Keratinocyte (primary cell): ENCODE measurements at places on chromosomes 3 and 15. TPM values are rescaled to one million over a fixed set of nuclear protein-coding genes. Genes with fewer than 3 reads are reported as not detected.

Gene IL17RB
- 0.08 TPM in 1 of 3 replicates, not detected in the others for polyA plus RNA-seq

Gene C3orf20
- 0.02 to 0.06 TPM in 2 of 3 replicates, not detected in the other for polyA plus RNA-seq

Gene CCDC39
- polyA plus RNA-seq = not detected in 3 replicates

Gene MYZAP
- polyA plus RNA-seq = 1.1 to 1.8 TPM (median 1.3 TPM) in 3 replicates

Gene CNTN6
- polyA plus RNA-seq = not detected in 3 replicates

Gene SLC28A2
- not detected in 3 replicates for polyA plus RNA-seq

Gene ARID3B
- 3.6 to 3.7 TPM (median 3.6 TPM) in 3 replicates for polyA plus RNA-seq

DNA sequence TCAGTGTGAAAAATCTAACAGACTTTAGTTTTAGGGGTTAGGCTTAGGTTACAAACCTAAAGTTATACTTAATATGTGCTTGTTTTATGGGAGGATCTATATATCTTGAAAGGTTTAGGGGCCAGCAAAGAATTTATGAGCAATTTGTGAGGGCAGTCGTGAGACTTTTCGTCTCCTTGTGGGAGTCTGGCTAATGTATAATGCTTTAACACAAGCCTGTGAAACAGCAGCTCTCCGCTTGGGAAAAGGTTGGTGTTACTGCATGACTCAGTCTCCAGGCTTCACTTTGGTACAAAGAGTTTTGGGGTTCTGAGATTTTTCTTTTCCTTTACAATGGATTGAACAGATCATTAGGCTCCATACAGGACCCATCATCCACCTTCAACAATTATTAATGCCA is 79.0 kb upstream of the MFGE8 start:
- no peak for DNase-seq

- DNase-seq = no peak
Measured at GRCh38 chr15:61892140-61892539, 168.1 kb downstream of the VPS13C start.

- DNase-seq = no peak
Measured at GRCh38 chr3:61248496-61248895, 2.8 kb downstream of the FHIT start.

- DNase-seq = no peak
Measured at GRCh38 chr3:100155128-100155527, 40.8 kb upstream of the FILIP1L start.

- DNase-seq = peak; percentile 17
Measured at GRCh38 chr15:85504749-85505676, 124.6 kb downstream of the AKAP13 start.

DNA sequence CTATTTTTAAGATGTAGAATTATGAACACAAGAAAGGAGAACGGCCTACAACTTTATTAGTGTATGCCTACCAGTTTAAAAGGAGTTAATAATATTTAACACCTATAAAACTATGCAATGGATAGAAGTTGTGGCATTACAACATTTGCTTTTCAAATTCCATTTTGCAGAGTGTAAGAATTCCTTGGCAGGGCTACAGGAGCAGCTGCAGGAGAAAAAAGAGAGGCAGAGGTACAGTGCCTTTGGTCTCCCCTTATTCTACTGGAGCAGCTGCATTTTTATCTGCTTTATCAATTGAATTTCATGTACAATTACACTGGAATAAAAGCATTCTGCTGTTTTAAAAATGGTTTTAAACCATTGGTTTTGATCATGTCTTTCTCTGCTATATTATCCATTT is 145.7 kb upstream of the KCNH8 start:
- no peak for DNase-seq

DNA sequence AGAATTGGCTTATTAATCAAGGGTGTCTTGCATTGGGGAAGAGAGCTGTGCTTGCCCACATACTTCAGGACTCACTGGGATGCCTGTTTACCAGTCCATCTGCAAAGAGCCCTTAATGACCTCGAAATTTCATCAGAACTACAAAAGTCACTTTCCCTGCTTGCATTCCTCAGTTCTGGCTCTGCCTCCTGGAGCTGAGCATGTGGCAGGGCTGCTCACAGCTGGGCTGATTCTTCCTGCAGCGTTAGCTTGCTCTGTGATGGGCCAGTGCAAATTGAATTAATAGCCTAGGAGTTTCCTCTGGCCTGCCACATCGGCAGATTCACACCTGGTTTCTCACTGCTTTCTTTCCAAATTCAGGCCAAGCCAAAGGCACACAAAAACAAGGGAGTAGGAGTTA is 108.9 kb downstream of the DUT start:
- DNase-seq = no peak

DNA sequence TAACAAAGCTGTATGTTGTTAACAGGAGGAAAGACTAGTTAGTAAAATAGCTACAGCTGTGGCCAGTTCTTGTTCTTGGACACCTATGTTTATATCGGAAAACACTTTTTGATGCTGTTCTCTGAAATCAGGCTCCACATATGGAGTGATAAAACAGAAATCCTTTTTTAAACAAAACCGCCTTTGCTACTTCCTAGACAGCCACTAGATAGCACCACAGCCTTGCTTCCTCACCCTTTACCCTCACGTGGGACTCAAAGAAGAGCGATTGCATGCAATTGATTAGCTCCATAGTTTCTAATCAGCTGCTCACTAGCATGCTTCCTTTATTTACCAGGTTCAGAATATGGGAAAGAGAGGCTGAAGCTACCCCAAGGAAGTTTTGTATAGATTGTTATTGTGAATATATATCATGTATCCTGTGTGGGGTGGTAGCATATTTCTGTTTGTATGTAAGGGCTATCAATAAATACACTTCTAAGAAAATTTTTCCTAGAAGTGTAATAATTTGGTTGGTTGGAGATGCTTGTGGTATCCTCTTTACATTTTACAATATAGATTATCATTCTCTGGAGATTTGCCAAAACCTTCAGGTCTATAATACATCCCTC is 4.3 kb upstream of the MTFMT start:
- no peak for DNase-seq

- no peak for DNase-seq
Measured at GRCh38 chr3:10998542-10998941, 6.0 kb downstream of the SLC6A1 start.

- DNase-seq = no peak
Measured at GRCh38 chr3:12040902-12041301, 36.7 kb downstream of the SYN2 start.

DNA sequence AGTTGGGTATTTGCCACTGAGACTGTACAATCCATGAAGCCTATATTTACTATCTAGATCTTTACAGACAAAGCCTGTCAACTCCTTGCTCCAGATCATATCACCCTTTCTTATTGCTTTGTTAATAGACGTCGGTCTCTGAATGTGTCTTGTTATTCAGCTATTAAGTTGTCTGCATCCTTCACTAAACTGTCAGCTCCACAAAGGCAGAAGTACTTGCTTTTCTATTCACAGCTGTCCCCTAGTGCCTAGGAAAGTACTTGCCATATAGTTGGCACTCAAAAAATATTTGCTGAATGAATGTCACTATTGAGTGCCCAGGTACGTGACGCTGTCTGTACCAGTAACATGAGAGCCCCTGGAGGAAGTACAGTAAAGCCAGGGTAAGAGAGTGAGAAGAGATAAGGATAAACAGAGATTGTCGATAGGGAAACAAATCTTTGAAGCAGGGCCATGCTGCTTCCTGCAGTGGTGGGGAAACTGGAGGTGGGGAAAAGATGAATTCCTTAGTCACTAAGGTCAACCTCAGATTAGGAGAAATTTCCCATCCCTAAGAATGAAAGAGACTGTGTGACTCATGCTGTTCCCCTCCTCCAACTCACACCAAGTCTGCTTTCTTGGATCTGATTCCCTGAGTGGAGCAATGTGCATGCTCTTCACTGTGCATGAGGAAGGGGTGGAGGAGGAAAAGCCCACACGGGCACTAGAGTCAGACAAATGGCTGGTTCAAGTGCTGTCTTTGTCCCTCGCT is 36.3 kb downstream of the PRICKLE2 start:
- no peak for DNase-seq

DNA sequence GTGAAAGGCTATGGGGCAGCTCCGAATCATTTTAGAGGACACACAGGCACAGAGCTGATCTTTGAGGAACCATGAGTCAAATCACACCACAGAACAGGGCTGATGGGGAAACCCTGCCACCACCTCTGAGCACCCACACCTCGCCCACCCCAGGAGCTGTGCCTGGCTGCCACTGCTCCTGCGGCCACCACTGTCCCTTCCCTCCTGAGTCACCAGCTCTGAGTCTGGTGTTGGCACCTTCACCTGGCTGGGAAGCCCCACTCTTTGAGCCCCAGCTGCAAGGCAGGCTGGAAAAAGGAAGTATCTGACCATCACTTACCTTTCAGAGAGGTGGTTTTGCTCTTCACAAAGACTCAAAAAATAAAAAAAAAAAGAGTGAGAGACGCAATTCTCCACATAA is 63.6 kb upstream of the MEF2A start:
- DNase-seq = no peak
